ENCODE measurements at places on chromosomes 1 and 21.

DNA sequence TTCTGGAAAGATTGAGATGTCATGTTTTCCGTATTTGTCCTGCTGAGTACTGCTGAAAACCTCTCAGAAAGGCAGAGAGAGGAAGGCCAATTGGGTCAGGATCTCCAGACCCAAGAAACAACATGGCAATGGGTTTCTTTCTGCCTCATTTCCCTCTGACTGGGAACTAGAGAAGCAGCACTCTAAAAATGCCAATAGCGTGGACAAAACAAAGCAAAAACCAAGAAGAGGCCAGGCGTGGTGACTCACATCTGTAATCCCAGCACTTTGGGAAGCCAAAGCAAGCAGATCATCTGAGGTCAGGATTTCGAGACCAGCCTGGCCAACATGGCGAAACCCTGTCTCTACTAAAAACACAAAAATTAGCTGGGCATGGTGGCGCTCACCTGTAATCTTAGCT, 18.3 kb downstream of the TNFRSF9 start:
- DNase-seq: no peak

- DNase-seq: no peak
These were observed 33.4 kb downstream of the ARNT start for GRCh38 chr1:150842964-150843363.

DNA sequence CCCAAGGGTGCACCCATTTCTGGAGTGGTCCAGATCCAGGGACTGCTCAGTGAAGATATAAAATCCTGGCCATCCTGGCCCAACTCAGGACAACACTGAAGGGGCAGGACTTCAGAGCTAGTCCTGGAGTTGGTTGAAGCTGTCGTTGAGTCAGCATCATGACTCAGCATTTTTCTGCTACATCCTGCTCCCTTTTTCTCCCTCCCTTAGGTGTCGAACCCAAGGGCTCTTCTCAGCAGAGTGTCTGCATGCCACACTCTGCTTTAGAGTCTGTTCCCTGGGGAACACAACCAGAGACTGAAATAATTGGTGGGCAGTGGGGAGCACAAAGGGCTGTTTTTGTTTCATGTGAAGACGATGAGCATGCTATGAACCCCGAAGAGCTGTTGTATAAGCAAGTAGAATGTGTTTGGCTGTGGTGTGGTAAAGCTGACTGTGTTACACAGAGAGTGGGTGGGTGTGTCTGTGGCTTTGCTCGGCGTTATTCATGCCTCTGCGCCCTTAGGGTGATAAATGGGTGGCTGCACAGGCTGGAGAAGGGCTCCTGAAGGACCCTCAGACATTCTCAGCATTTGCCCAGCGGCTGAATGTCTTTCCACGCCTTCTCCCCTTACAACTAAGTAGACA, 167.2 kb downstream of the CYYR1 start:
- no peak for DNase-seq

GRCh38 chr1:15731735-15732685, 4.0 kb upstream of the SLC25A34 start:
- no peak for DNase-seq

DNA sequence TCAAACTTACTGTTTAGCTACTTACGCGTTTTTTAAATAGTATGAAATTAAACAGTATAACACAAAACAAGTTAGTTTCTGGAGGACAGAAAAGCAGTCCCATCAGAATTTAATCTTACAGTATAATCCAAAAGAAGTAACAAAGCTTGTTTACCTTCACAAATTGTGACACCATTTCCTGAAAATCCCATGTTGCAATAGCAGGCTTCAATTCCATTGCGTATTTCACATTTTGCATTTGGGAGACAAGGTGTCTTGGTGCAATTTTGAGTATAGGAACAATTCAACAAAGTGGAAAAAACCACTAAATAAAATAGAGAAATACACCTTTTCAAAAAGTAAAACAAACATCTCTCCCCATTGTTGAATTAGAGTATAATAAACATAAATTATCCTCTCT, 1.6 kb downstream of the ADGRL4 start:
- no peak for DNase-seq

GRCh38 chr21:25324666-25325065, 282.6 kb downstream of the MRPL39 start:
- no peak for DNase-seq

- no peak for DNase-seq
These were observed 4.7 kb downstream of the BTBD19 start for GRCh38 chr1:44812822-44813543.

GRCh38 chr1:117663156-117663902, 57.5 kb downstream of the TENT5C start:
- DNase-seq: no peak

DNA sequence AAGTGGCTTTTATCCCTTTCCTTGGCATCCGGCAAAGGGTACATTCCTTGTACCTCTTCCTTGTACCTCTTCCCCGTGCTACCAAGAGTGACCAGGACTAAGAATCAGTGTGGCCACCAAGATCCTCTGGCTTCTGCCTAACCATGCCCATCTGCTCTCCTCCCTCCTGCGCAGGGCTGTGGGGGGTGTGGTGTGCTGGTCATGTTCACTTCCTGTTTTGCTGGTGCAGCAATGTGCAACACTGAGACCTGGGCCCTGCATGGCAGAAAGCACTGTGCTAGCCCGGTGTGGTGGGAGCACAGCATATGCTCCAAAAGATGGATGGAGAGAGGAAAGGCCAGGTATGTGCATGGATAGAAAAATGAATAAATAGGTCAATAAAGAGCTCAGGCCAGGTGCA, 33.3 kb upstream of the TENT5C start:
- no peak for DNase-seq

DNA sequence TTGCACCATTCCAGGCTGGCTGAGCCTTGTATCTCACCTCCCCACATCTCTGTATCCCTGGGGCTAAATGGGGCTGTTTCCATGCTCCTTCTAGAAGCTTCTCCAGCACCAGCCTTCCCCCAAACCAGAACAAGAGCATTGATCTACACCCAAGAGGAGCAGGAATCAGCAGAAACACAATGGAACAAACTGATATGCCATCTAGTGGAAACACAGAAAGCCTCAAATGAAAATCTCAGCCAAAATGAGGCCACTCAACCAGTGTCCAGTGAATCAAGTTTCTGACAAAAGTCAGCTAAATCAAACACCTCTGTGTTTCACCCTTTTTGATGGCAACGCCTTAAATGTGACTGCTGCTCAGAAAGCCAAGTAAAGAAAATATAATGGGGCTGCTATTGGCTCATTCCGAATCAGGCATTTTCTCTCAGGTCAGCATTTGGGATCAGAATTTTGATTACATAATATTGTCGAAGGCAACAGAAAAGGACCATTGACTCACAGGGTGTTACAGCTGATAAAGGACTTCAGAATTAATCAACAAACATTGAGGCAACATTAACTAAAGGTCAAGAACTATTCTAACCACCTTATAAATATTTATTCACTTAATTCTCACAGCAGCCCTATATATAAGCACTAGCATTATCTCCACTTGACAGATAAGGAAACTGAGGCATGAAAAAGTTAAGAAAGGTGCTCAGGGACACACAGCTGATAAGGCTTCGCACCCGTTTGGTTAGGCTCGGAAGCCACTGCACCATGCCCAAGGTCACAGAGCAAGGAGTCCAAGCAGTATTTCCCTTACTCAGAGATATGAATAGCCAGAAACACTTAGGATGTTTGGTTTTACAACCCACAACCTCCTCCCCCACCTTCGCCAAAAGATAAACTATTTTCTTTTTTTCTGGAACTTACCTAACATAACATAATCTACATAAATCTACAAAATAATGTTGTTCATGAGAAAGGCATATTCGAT, 85.8 kb upstream of the KCNJ15 start:
- no peak for DNase-seq

DNA sequence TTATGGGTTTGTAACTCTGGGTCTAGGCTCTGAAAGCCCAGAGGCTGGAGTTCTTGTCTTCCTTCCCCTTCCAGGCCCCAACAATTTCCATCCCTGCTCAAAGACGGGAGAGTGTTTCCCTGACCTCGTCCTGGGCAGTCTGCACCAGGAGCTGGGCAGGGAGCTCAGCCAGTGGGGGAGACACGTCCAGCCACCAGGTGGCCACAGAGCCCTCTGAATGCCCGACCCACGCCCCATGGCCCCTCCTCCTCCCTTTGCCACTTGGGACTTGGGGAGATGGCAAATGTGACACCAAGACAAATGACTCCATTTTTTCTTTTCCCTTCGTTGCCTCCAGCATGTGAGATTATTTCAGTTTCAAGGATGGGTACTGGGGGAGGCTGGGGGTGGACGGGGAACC, 159.9 kb upstream of the AJAP1 start:
- no peak for DNase-seq
